GM12878 (cell line): ENCODE measurements at places on chromosomes 1 and 21. TPM values are rescaled to one million over a fixed set of nuclear protein-coding genes. Genes with fewer than 3 reads are reported as not detected.

Gene HSD3B2
- total RNA-seq, result 0.45 and 0.56 TPM in 2 replicates

- H3K27me3 ChIP-seq, result no peaks in the 10 kb centered on the region
- no peak overlapping the region for H3K27ac ChIP-seq
- no peaks in the 10 kb centered on the region; the same call in 1 of the 2 replicates for H3K36me3 ChIP-seq
- DNase-seq, result no peak
- H3K4me3 ChIP-seq, result no peak overlapping the region
Measured at GRCh38 chr1:5973771-5974170, 18.5 kb downstream of the NPHP4 start.

DNA sequence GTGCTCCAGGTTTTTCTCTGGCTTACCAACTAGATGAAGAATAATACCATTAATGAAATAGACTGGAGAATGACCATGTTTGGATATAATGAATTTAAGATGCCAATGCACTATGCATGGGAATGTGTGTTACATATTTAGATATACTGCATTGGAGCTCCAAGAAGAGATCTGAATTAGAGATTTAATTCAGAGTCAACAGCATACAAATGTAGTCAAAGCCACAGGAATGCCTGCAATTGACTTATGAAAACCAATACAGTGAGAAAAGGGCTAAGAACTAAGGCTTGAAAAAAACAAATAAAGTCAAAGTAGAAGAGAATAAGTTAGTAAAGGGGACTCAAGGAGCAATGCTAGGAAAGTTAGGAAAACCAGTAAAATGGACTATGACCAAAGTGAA lies 59.1 kb downstream of the USP24 start:
- H3K4me3 ChIP-seq, result no peak overlapping the region
- H3K36me3 ChIP-seq, result peaks cover 4% of the 10 kb centered on the region
- no peaks in the 10 kb centered on the region for H3K27me3 ChIP-seq
- DNase-seq, result no peak
- peaks cover 9% of the 10 kb centered on the region; the same call in 1 of the 2 replicates for H3K4me1 ChIP-seq

DNA sequence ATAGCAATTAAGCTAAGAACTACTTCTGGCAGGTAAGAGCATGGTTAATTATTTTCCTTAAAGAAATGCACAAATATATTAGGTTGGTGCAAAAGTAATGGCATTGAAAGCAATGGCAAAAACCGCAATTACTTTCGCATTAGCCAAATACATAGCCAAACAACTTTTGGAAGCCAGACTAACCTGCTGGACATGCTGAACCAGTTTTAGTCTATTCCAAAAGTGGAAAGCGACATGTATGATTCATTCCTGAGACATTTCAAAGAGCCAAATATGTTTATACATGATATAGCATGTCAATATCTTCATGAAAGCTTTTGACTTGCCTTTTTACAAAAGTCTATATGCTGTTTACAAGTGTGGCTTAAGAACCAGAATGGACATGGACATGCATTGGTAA lies 23.4 kb upstream of the DR1 start:
- no peak for DNase-seq
- no peak overlapping the region for H3K4me3 ChIP-seq
- no peak overlapping the region for H3K27ac ChIP-seq
- H3K36me3 ChIP-seq, result no peaks in the 10 kb centered on the region
- no peaks in the 10 kb centered on the region for H3K4me1 ChIP-seq

Gene SLAMF6
- total RNA-seq, result 30.4 and 30.8 TPM in 2 replicates

DNA sequence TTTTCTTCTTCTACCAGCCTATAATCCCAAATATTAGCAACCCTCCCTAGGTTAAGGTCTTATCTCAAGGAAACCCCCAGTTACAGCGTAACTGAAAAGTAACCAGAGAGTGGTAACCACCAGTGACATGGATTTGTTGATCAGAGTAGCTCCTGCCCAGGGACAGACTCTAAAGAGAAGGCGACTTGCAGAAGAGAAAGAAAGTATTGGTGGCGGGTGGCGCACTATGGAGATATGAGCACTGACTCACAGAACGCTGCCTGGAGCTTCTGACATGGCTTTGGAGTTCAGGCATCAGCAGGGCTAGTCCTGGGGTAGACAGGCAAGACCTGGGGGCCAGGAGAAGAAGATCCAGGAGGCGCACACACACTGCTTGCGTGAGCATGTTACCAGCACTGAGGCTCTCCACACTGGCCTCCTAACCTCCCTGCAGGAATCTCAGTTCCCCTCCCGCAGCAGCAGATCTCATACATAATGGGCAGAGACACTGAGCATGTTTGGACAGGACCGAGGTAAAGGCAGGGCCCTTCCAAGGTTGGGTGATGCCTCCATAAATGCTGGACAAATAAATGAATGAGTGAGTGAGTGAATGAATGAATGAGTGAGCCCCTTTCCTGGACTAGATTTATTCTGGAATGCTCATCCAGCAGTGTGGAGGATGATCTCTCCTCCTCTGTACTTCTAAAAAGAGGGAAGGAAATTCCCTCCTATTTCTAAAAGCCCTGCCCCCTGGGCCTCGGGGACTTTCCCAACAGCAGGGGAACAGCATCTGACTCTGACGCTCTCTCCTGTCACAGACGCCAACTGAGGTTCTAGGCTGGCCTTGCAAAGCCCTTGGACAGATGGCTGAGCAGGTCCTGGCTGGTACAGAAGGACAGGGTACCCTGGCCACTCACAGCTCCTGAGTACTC lies 175.5 kb downstream of the CLIC6 start:
- no peak overlapping the region for H3K27ac ChIP-seq
- H3K27me3 ChIP-seq, result no peaks in the 10 kb centered on the region
- H3K4me3 ChIP-seq, result no peak overlapping the region
- no peaks in the 10 kb centered on the region for H3K36me3 ChIP-seq

DNA sequence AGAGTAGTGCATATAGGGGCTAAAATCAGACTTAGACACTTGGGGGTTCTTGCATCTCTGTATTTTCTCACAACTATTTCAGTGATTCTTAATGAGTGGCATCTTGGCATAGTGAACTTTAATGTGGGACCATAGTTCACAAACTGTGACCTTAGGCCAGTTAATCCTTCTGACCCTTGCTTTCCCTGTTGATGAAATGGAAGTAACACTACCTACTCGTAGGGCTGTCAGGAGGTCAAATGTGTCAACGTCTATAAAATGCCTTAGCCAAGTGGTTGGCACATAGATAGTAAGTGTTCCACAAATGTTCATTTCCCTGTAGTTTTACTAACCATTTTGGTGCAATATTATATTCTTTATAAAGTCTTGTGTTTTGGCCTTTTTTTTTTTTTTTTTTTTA lies 49.4 kb downstream of the DYRK1A start:
- DNase-seq, result no peak
- no peaks in the 10 kb centered on the region for H3K27me3 ChIP-seq
- no peak overlapping the region for H3K4me3 ChIP-seq
- H3K36me3 ChIP-seq, result no peaks in the 10 kb centered on the region

DNA sequence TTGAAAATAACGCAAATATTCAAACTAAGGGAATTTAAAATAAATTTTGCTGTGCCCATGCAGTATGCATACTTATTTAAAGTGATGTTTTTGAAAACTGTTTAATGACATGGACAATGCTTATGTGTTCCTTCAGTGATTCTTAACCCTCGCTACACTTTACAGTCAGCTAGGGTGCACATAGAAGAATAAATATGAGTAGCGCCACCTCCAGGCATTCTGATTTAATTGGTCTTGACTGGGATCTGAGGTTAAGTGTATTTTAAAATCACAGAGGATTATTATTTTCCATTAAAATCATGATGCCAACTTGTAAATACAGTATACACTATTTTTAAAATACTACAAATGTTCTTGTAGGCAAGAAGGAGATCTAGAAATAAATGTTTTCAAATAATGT lies 373.5 kb upstream of the ADGRL4 start:
- H3K36me3 ChIP-seq, result no peaks in the 10 kb centered on the region
- H3K4me1 ChIP-seq, result no peaks in the 10 kb centered on the region
- H3K27me3 ChIP-seq, result peaks cover 2% of the 10 kb centered on the region; the same call in 1 of the 2 replicates
- H3K4me3 ChIP-seq, result no peak overlapping the region
